Amniotic stem cell (primary cell): ENCODE measurements at places on chromosomes 2 and 18.
A peak's percentile ranks its signal among the peaks of the same experiment; 100 is the strongest.

GRCh38 chr2:61962095-61962984 lies 56.9 kb downstream of the COMMD1 start:
- DNase-seq: no peak

GRCh38 chr2:130762910-130763385 lies 7.6 kb downstream of the AMER3 start:
- DNase-seq: no peak

- no peak for DNase-seq
These were observed 11.7 kb upstream of the C18orf63 start for GRCh38 chr18:74303936-74304335.

- DNase-seq: no peak
These were observed 42.2 kb upstream of the CCDC68 start for GRCh38 chr18:55001394-55002024.

DNA sequence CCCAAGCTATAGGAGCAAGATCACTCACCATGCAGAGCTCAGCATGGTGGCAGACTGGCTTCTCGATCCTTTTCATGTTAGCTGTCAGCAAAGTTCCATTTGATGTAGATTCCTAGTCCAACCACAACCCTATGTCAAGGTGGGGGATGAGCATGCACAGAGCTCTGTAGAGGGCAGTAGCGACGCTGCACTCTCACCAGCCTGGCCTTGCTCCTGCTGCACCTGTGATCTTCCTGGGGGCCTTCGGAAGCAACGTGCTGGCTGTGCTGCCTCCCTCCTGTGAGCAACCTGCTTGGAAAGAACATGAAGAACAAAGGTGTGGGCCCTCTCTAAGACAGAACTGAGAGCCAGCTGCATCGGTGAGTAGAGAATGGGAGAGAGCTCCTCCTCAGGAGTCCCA lies 479.4 kb upstream of the MYT1L start:
- DNase-seq: no peak

- no peak for DNase-seq
These were observed 448.2 kb upstream of the SETBP1 start for GRCh38 chr18:44232500-44232899.

GRCh38 chr18:76264198-76264875 lies 230.7 kb downstream of the ZNF516 start:
- DNase-seq: no peak

GRCh38 chr2:70090706-70091334 lies 3.5 kb downstream of the PCBP1 start:
- no peak for DNase-seq

DNA sequence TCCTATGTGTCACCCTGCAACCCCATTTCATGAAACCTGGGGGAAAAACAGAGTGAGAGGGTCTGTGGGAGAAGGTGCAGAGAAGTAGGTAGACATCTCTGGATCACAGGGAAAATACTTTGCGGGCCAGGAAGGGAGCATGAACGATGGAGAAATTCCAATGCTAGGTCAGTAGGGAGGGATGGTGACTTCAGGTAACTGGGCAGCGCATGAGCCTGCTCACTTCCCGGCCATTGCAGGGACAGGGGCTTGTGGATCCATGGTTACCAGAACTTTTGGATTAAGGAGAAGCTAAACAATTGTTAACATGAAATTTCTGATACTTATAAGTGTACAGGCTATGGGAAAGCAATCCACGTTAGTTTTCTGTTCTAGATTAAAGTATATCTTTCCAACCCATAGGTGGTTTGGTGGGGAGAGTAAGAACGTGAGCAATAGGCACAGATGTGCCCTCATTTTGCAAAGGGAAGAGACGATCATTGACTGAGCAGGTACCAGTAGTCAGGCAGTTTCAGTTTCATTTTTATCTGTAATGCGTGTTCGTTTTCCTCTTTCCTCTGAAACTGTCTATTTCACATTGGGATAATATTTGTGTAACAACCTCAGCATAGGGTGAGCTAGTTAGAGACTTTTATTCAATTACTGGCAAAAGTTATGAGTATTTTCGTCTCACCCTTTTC lies 65.0 kb downstream of the NYAP2 start:
- no peak for DNase-seq

DNA sequence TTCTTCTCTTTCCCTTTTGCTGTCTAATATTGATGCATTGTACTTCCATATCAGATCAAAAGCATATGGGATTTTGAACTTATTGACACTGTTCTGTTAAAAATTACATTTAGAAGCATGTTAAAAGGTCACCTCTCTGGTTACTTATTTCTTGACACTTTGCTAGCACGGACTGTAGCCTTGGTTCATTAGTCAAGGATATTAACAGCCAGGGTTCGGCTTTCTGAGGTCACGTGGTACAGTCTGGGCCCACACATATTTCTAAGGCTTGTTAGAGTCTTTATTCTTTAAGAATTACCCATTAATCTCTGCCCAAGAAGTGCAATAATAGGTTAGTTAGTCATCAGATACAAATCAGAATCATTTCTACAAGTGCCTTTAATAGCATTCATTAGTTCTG lies 1035.8 kb upstream of the FANCL start:
- no peak for DNase-seq

DNA sequence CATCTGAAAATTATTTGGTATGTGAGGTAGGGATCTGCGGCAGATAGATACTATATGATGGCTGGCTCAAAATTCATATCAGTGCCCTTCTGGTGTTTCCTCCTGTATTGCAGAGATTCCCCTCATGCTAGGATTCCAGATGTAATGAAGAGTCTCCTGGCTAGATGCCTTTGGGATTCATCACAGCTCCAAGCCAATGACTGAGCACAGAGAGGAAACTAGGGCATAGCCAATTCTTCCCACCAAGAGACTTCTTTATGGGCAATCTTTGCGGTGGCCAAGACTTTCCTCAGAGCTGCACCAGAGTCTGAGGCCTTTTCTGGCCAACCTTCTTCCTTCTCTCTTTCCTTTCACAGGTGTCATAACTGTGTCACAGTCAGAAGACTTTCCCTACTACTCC lies 25.5 kb upstream of the CIB4 start:
- DNase-seq: no peak

GRCh38 chr2:237472909-237473877 lies 13.9 kb upstream of the MLPH start:
- no peak for DNase-seq

- DNase-seq: no peak
These were observed 52.1 kb upstream of the CTIF start for GRCh38 chr18:48486754-48487153.

- no peak for DNase-seq
These were observed 41.5 kb downstream of the CCBE1 start for GRCh38 chr18:59655676-59656075.

GRCh38 chr2:44778221-44778654 lies 163.3 kb upstream of the SIX3 start:
- no peak for DNase-seq

- no peak for DNase-seq
These were observed 41.6 kb downstream of the PKDCC start for GRCh38 chr2:42089340-42089925.

DNA sequence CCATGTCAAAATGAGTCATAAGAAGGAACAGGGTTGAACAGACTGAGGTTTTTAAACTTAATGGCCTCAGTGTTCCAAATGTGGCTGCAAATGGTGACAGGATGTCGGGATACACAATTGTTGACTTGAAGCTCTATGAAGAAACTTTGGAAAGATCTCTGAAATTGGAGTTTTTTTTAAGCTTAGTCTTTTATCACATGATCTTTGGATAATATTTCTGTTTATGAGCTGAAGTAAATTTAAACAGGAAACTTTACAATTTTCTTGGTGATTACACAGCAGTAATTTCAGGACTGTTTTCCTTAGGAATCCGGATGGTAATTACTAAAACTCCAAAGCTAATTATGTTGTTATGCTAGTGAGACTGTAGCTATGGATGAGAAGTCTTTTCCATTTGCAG lies 199.1 kb upstream of the NRXN1 start:
- no peak for DNase-seq

GRCh38 chr2:40100676-40101075 lies 321.6 kb upstream of the THUMPD2 start:
- DNase-seq: no peak

DNA sequence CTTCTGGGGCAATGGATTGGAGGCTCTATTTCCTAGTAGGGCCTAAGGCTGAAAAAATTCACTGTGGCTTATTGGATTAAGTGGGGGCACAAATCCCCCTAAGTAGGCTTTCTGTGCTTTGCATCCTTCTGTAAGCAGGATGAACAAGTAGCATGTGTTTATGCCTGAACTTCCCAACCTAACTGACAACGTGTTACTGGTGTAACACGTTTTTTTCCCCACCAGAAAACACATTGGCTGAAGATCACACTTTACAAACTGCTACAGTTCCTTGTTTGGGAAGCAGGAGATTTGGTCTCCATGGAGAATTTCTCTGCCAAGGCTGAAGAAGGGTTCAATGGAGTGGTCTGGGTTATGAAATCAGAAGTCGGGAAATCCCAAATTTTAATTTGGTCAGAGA lies 7.2 kb upstream of the ITGA6 start:
- DNase-seq: no peak

DNA sequence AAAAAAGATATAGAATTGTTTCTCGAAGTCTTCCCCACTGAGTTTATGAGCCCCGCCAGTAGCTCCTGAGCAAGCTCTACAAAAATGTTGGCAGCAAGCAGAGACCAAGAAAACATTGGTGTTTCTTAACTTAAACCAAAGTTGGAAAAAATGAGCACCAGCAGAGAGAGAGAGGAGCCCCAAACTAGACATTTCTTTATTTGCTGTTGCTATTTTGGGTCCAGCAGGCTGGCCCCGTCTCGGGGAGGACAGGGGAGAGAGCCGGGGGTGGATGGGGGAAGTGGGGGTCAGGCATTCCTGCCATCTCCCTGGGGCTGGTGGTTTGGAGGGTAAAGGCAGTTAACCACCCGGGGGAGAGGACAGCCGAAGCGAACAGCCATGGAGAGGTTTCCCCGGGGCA lies 113.0 kb downstream of the DYSF start:
- DNase-seq: peak; percentile 8

DNA sequence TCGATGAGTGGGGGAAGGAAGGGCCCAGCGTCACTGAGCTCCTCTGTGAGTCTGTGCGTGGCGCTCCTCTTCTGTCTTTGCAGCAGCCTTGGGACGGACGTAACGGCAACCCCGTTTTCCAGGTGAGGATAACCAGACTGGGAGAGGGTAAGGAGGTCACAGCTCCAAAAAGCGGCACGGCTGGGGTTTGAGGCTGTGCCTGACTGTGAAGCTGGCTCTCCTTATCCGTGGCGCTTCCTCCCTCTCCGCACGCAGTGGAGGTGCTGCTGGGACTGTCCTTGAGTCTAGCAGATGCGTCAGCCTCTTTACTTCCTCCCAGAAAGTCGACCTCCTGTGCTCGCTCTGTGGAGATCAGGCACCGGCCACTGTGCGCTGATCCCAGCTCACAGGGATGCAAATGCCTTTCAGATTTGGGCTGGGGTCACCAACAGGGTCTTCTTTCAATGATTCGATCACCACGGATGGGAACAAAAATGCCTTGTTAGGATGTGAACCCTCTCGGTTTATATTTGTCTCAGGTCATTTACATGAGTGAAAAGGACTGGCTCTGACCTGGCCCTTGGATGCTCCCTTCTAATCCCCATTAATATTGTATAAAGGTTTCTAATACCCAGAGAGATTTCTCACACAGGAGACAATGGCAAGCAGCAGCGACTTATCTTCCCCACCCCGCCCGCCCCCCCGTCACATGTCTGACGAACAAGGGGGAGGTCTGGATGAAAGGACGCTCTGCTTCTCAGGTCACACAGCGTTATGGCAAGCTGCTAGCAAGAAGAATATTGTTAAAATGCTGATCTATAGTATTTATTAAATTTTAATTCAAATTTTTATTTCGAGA lies 30.1 kb upstream of the E2F6 start:
- no peak for DNase-seq

DNA sequence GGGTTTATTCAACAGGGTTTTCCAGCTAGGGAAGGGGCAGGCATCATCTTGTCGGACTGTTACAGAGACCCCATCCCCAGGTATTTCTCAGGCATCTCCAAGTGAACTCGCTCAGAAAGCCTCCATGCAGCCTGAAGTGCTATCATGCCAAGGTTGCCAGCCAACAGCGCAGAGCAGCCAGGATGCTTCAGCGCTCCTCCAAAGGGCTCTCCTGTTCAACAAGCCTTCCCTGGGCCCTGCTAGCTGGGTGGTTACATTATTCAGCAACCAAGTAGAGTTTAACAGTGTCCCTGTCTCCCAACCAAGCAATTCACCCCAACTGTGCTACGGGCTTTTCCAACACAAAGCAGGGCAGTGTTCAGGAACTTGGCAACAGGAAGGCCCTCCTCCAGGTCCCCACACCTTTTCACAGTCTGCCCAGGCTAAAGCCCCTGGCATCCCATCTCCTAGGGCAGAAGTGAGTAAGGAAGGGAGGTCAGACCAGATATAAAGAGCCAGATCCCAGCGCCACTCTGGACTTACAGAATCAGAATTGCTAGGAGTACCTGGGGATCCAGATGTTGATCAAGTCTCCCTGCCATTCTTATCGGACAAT lies 52.9 kb downstream of the ZBTB7C start:
- DNase-seq: no peak

DNA sequence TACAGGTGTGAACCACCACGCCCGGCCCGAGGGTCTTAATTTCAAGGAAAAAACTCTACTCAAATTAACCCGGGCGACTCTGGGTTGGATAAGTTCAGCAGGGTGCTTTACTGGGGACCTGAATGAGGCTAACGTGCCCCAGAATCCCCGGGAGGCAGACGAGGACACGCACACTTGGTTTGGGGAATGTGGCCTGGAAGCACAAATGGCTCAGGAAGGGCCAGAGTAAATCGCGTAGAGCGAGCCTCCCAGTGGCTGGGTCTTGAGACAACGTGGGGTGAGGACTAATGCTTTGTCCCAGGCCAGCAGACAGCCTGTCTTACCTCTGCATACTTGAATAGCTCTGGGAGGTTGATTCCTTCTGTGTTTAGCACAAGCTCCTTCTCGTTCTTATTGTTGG lies 75.8 kb downstream of the POLR1A start:
- DNase-seq: no peak

GRCh38 chr2:121258051-121258450 lies 27.0 kb downstream of the TFCP2L1 start:
- DNase-seq: no peak

DNA sequence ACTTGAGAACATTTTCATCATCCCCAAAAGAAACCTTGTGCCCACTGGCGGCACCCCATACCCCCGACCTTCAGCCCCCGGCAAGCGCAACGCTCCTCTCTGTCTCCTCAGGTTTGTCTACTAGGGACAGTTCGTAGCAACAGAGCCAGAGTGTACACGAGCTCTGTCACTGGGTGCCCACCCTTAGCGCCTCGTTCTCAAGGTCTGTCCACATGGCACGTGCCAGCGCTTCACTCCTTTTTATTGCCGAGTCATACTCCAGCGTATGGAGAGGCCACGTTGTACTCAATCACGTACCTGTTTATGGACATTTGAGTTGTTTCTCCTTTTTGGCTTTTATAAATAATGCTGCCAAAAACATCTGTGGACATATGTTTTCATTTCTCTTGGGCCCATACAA lies 30.3 kb upstream of the GPC1 start:
- no peak for DNase-seq

GRCh38 chr2:26946841-26947784 lies 23.3 kb upstream of the MAPRE3 start:
- DNase-seq: no peak

GRCh38 chr2:70728128-70728527 lies 39.9 kb downstream of the ADD2 start:
- no peak for DNase-seq

- DNase-seq: no peak
These were observed 87.1 kb downstream of the MYOM1 start for GRCh38 chr18:3132700-3133099.

GRCh38 chr2:234869164-234869563 lies 82.7 kb upstream of the SH3BP4 start:
- DNase-seq: no peak
